ENCODE measurements at places on chromosomes 5 and 9.

- no peaks in the 10 kb centered on the region for H3K4me1 ChIP-seq
- peak; percentile 45 for DNase-seq
- H3K27me3 ChIP-seq = no peaks in the 10 kb centered on the region
Observed at GRCh38 chr5:42949348-42950115, 90.6 kb downstream of the ANXA2R start.

- H3K4me1 ChIP-seq = peaks cover 12% of the 10 kb centered on the region
- H3K27me3 ChIP-seq = no peaks in the 10 kb centered on the region
- no peak overlapping the region for H3K27ac ChIP-seq
- H3K4me3 ChIP-seq = no peak overlapping the region
Observed at GRCh38 chr5:173969167-173970049, 19.6 kb upstream of the C5orf47 start.

- no peaks in the 10 kb centered on the region for H3K4me1 ChIP-seq
- no peaks in the 10 kb centered on the region for H3K27me3 ChIP-seq
- no peak for DNase-seq
Observed at GRCh38 chr5:73940026-73940425, 314.0 kb downstream of the ARHGEF28 start.

DNA sequence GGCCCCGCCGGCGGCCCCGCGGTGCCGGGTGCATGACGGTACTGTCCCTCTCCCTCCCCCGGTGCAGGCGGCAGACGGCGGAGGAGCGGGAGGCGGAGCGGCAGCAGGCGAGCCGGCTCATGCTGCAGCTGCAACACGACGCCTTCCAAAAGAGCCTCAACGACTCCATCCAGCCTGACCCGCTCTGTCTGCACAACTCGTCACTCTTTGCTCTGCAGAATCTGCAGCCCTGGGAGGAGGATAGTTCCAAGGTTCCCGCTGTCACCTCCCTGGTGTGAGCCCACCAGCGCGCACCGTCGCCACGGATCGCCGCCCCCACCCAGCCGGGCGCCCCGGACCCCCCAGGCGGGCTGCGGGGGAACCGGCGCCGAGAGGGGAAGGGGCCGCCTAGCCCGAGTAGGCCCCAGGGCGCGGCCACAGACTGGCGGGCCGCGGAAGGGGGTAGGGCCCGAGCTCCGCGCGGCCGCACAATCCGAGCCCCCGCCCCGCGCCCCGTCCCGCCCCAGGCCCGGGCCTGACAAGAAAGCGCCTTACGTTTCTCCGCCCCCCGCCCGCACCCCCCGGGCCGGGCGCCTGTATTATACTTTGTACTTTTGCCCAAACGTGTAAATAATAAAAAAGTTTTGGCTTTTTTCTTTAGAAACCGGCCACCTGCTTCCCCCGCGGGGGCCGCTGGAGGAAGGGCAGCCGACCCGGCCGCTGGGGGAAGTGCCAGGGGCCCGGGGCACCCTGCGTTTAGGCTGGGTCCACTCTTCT is 2.5 kb downstream of the TLX3 start:
- no peak for DNase-seq
- H3K27ac ChIP-seq = no peak overlapping the region
- no peaks in the 10 kb centered on the region for H3K36me3 ChIP-seq
- H3K4me1 ChIP-seq = peaks cover 23% of the 10 kb centered on the region
- no peak overlapping the region for H3K4me3 ChIP-seq

DNA sequence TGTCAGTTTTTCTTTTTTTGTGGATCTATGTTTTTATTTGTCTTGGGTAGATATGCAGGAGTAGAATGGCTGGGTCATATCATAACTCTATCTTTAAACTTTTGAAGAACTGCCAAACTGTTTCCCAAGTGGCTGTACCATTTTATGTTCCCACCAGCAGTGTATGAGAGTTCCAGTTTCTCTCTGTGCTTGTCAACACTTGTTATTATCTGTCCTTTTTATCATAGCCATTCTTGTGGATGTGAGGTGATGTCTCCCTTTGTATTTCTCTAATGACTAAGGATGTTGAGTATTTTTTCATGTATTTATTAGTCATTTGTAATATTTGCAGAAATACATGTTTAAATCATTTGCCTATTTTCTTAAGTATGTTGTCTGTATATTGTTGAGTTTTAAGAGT is 17.4 kb upstream of the FAT2 start:
- H3K27me3 ChIP-seq = no peaks in the 10 kb centered on the region
- no peaks in the 10 kb centered on the region for H3K36me3 ChIP-seq

DNA sequence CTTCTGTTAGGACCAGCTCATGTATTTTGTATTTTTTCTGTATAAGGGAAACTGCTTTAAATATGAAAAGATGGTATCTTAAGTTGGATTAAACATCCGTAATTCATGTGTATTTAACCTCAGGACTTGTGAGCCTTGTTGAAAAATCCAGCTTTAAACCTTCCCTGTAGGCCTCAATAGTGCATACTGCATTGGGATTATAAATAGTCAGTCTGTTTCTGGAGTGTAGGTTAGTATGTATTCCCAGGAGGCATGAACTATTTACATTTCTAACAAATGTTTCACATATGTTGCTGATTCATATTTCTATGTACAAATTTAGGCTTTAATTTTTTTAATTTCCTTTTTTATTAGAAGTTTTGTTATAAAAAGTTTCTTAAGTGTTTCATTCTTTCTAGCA is 137.9 kb upstream of the GRHPR start:
- H3K4me1 ChIP-seq = no peaks in the 10 kb centered on the region
- no peak for DNase-seq
- no peaks in the 10 kb centered on the region for H3K36me3 ChIP-seq
- H3K27me3 ChIP-seq = no peaks in the 10 kb centered on the region
- H3K27ac ChIP-seq = no peak overlapping the region

GRCh38 chr9:20477940-20478620 is 144.2 kb downstream of the MLLT3 start:
- no peaks in the 10 kb centered on the region for H3K27me3 ChIP-seq
- no peaks in the 10 kb centered on the region for H3K36me3 ChIP-seq
- H3K4me3 ChIP-seq = no peak overlapping the region

DNA sequence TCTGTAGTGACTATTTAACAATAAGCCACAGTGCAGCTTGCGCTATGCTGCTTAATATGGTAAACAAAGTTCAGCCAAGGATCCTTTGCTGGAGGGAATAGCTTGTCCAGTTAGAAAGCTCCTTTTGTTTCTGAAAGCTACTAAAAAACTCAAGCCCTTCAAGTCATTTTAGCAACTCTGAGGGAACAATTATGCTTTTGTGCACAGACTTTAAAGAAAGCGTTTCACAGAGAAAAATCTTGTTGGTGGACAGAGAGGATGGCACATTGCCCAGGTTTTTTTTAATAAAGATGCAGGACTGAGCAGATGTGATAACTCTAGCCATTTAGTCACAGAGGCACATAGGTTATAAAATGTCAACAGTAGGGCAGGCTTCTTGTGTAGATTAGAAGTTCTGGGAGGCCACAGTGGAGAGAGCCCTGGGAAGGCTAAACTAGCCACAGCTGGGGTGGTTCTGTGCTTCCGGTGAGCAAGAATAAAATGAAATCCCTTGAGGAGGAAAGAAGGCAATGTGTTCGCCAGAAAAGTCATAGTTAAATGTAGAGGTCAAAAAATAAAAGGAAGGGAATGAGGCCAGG is 63.4 kb downstream of the ALDH7A1 start:
- no peak overlapping the region for H3K4me3 ChIP-seq
- no peak overlapping the region for H3K27ac ChIP-seq
- no peaks in the 10 kb centered on the region for H3K4me1 ChIP-seq
- H3K36me3 ChIP-seq = no peaks in the 10 kb centered on the region
- no peak for DNase-seq

DNA sequence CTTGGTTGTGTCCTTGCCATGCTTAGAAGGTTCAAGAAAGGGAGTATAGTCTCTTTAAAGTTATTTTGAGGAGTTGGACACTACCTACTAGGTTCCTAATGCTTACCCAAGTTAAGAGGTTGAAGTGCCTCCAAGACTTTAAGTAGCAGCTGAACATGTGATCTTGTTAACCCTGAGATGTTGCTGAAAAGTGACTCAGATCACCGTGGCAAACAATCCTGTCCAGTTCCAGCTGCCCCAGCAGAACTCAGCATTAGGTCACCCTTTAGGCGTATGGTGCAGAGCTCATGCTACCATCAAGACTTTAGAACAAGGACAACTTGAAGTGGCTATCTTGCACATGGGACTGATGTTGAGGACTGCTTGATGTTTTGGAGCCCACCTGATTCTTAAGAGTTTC is 22.5 kb downstream of the ZNF462 start:
- H3K27ac ChIP-seq = no peak overlapping the region
- H3K4me1 ChIP-seq = no peaks in the 10 kb centered on the region
- no peaks in the 10 kb centered on the region for H3K36me3 ChIP-seq
- H3K4me3 ChIP-seq = no peak overlapping the region
- H3K27me3 ChIP-seq = no peaks in the 10 kb centered on the region

DNA sequence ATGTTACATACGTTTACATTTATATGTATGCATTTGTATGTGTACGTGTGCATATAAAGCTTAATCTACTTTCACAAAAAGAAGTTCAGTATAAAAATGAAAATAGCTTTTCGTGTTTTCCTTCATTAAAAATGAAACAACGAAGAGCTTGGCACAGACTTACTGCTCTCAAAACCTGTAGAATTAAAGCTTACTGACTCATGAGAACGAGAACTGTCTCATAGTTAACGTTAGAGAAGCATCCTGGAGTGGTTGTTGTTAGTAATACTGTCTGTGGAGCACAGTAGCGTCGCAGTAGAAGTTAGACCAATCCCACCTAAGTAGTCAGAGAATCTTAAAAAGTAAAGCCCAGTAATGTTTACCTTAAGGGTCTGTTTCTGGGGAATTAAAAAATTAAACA is 1.3 kb downstream of the MAT2B start:
- peaks cover 21% of the 10 kb centered on the region for H3K4me1 ChIP-seq
- no peaks in the 10 kb centered on the region for H3K27me3 ChIP-seq
- peak overlapping the region; percentile 98 for H3K27ac ChIP-seq

- H3K4me1 ChIP-seq = no peaks in the 10 kb centered on the region
- DNase-seq = no peak
- no peak overlapping the region for H3K27ac ChIP-seq
- H3K4me3 ChIP-seq = no peak overlapping the region
- H3K36me3 ChIP-seq = no peaks in the 10 kb centered on the region
- H3K27me3 ChIP-seq = no peaks in the 10 kb centered on the region
Observed at GRCh38 chr5:67021031-67021430, 175.6 kb downstream of the CD180 start.

DNA sequence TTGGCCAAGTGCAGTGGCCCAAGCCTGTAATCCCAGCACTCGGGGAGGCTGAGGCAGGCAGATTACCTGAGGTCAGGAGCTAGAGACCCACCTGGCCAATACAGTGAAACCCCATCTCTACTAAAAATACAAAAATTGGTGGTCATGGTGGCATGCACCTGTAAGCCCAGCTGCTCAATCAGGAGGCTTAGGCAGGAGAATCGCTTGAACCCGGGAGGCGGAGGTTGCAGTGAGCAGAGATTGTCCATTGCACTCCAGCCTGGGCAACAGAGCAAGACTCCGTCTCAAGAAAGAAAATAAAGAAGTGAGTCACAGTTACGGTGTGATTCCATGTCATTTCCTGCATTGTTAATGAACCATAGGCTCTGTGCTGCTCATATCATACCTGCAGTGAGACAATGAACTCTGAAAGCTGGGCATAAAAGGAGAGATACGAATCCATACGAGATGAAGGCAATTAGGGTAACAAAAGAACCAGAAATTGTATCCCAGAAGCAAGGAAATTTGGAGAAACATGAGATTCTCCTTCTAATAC is 44.6 kb downstream of the TIMD4 start:
- no peak overlapping the region for H3K27ac ChIP-seq
- H3K4me3 ChIP-seq = no peak overlapping the region
- no peaks in the 10 kb centered on the region for H3K36me3 ChIP-seq
- DNase-seq = no peak

DNA sequence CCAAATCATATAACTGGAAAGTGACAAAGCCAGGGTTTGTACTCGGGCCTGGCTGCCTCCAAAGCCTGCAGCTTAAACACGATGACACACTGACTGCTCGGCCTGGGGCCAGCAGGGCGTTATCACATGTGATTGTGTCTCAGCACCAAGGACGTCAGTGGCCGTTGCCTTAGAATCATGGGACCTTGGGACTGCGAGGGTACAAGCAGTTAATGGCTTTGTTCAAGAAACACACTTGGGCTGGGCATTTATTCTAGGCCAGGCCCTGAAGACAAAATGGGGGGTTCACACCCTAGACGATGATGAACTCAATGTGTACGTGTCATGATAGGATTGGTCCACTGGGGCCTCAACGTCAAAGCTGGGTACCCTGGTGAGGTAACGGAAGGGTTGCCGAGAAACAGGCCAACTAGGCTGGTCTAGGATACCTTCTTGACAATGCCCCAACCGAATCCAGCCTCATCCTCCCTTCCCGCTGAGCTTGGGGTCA is 13.0 kb downstream of the SH3PXD2B start:
- DNase-seq = no peak
- no peak overlapping the region for H3K27ac ChIP-seq
- H3K27me3 ChIP-seq = no peaks in the 10 kb centered on the region
- H3K36me3 ChIP-seq = no peaks in the 10 kb centered on the region
- H3K4me1 ChIP-seq = no peaks in the 10 kb centered on the region
- H3K4me3 ChIP-seq = no peak overlapping the region

GRCh38 chr9:81108821-81109220 is 580.5 kb downstream of the TLE1 start:
- H3K27me3 ChIP-seq = no peaks in the 10 kb centered on the region
- H3K4me3 ChIP-seq = no peak overlapping the region
- H3K27ac ChIP-seq = no peak overlapping the region
- H3K4me1 ChIP-seq = no peaks in the 10 kb centered on the region
- no peaks in the 10 kb centered on the region for H3K36me3 ChIP-seq

GRCh38 chr5:93257616-93258015 is 323.4 kb downstream of the NR2F1-AS1 start:
- H3K36me3 ChIP-seq = no peaks in the 10 kb centered on the region
- H3K4me1 ChIP-seq = no peaks in the 10 kb centered on the region
- H3K27me3 ChIP-seq = no peaks in the 10 kb centered on the region
- H3K27ac ChIP-seq = no peak overlapping the region
- H3K4me3 ChIP-seq = no peak overlapping the region
- DNase-seq = no peak

DNA sequence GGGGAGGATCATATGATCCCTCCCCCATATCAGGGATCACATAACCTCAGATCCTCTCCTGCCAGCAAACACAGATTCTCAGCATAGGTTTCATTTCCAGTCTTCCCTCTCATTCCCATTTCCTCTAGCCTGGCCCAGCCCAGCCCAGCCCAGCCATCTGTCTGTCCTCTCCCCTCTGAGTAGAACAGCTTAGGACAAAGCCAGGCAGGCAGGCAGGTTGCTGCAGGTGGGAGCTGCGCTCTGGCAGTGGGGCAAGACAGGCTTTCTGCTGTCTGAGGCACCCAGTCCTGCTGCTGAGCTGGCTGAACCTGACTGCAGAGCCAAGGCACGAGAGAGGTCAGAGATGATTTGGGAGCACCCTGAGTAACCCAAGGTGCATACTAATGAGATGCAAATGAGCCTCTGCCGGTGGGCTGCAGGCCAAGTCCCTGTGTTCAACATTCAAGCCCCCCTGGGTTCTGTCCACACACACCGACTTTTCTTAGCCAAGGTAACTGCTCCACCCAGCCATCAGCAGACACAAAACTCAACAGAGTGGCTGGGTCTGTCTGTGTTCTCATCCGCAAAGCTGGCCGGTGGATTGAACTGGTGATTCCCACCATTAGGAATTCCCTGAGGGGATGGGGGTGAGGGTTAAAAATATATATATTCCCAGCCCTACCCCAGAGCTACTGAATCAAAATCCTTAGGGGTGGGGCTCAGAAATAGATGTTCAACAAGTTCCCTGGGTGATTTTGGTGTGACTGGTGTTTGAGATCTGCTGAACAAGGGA is 9.1 kb downstream of the FAT2 start:
- no peaks in the 10 kb centered on the region for H3K27me3 ChIP-seq
- H3K27ac ChIP-seq = no peak overlapping the region
- no peaks in the 10 kb centered on the region for H3K4me1 ChIP-seq
- H3K4me3 ChIP-seq = no peak overlapping the region
- H3K36me3 ChIP-seq = no peaks in the 10 kb centered on the region
